Mesendoderm (in vitro differentiated cells): ENCODE measurements at places on chromosomes 4 and X.

- no peak for DNase-seq
Observed at GRCh38 chr4:38872620-38873019, 5.0 kb downstream of the FAM114A1 start.

- DNase-seq: no peak
Observed at GRCh38 chrX:139787601-139788000, 79.6 kb upstream of the MCF2 start.

DNA sequence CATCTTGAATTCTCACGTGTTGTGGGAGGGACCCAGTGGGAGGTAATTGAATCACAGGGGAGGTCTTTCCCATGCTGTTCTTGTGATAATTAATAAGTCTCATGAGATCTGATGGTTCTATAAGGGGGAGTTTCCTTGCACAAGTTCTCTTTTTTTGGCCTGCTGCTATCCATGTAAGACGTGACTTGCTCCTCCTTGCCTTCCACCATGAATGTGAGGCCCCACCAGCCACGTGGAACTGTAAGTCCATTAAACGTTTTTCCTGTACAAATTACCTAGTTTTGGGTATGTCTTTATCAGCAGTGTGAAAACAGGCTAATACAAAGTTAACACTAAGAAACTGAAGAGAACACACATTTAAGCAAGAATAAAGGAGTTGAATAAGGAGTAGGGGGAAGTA, 16.0 kb downstream of the TBCK start:
- no peak for DNase-seq

- DNase-seq: no peak
Observed at GRCh38 chr4:114273238-114273637, 293.8 kb upstream of the ARSJ start.

DNA sequence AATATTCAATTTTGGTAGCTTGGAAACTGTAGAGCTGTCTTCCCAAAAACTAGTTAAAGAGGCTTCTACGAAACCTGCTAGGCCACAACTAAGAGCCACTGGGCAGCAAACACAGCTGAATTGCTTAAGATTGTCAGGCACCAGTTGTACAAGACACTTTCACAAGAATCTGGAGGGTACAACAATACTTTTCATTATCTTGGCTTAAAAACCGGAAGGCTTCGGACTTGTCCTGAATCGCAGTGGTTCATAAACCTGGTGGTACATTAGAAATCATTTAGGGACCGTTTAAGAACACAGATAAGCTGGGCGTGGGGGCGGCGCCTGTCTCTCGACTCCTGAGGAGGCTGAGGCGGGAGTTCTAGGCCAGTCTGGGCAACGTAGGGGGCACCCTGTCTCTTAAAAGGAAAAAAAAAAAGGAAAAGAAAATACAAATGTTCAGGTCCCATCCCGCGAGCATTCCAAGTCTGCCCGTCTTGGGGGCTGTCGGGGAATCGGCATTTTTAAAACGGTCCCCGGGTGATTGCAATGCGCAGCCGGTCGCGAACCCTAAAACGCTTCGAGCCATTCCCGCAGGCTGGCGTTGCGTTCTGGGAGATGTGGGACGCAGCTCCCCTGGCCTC, 763 bp downstream of the PYURF start:
- DNase-seq: peak; percentile 67
